ENCODE measurements at places on chromosomes 2 and 18. TPM values are rescaled to one million over a fixed set of nuclear protein-coding genes. Genes with fewer than 3 reads are reported as not detected.

Gene SP3
- 104 TPM for polyA plus RNA-seq

Gene PASK
- 23.9 TPM for polyA plus RNA-seq

Gene TUBA4A
- polyA plus RNA-seq: 40.0 TPM

Gene LHCGR
- polyA plus RNA-seq: 0.24 TPM

Data from renal pelvis (tissue), 12 donors.